ENCODE measurements at places on chromosomes 13 and 19.

- no peak for DNase-seq
These were observed 35.9 kb upstream of the DCT start for GRCh38 chr13:94515374-94515773.

GRCh38 chr19:12400633-12401502 is at the start of gene ZNF799:
ZNF799 (minus strand) TSS chr19:12401271; CDS start chr19:12401070, 201 bp downstream.
- DNase-seq, result peak; percentile 80

- DNase-seq, result no peak
These were observed 4.7 kb upstream of the CYP4F3 start for GRCh38 chr19:15636026-15636425.

DNA sequence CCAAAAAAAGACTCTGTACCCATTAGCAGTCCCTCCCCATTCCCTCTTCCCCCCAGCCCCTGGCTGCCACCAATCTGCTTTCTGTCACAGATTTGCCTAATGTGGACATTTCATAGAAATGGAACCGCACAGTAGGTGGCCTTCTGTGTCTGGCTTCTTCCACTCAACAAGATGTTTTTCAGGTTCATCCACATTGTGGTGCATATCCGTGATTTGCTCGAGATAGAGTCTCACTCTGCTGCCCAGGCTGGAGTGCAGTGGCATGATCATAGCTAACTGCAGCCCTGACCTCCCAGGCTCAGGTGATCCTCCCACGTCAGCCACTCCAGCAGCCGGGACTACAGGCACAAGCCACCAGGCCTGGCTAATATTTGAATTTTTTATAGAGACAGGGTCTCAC is 20.9 kb downstream of the AP2A1 start:
- no peak for DNase-seq

GRCh38 chr13:21663197-21663596 is 7.7 kb upstream of the FGF9 start:
- DNase-seq, result no peak

DNA sequence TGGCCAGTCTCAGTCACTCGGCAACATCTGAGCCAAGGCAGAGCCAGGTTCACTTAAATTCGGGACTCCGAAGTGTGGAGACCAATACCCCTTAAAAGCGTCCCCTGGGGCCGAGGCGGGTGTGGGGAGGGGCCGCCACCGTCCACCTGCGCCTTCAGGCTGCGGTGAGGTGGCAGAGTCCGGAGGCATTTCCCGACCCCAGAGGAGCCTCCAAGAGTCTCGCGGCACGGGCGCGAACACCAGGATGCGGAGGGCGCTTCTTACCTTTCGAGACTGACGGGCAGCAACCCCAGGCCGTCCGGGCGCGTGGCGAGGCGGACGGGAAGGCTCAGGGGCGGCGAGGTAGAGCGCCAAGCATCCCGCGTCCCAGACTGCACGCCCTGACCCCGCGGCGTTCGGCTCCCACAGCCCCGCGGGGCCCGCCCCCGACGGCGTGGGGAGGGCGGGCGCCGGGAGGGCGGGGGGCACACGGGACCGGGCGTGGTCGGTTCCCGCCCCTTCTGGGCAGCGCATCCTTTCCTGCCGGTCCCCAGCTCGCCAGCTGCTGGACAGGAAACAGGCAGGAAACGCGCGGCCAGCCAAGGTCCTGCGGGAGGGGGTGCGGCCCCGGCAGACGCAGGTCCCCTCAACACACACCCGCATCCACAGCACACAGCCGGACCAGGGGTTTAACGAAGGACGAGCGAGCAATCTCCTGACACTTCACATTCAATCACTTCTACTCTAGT is at the start of gene THSD1:
THSD1 (minus strand) TSS at position 406 of the 728 bp plus-strand sequence. CDS start 3,572 bp downstream, outside the sequence.
- DNase-seq, result peak; percentile 2

- DNase-seq, result no peak
These were observed 179.7 kb upstream of the ZNF507 start for GRCh38 chr19:32165750-32166149.

DNA sequence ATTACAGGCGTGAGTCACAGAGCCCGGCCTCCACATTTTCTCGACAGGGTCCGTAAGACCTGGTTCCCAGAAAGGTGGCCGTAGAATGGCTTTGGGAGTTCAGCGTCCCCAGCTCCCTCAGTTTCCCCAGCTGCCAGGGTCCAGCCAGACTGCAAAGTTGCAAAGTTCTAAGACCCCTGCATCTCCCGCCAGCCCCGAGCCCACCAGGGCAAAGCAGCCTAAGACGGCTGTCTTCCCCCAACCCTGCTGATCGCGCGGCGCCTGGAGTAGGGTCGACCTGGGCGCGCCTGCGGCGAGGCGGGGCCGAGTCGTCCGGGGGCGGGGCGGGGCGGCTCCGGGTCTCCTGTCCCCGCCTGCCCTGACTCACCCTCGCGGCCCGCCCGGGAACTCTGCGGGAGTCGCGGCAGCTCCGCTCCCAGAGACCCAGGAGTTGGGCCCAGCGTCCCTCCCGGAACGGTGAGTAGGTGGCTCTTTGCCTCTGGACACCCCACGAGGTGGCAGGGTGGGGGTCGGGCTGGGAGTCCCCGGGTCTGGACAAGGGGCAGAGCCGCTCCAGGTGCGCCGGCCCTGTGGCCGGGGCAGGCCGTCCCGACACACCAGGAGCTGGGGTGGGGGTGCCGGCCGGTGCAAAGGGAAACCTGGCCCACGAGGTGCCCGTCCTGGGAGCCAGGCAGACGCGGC is at the start of gene LRRC8E:
LRRC8E (plus strand) TSS at position 366 of the 681 bp plus-strand sequence. CDS start 7,094 bp downstream, outside the sequence.
- DNase-seq, result no peak

- DNase-seq, result peak; percentile 79
These were observed 149.1 kb downstream of the KLF12 start for GRCh38 chr13:73984949-73985691.

GRCh38 chr19:45283443-45284033 is 32.5 kb downstream of the MARK4 start:
- peak; percentile 9 for DNase-seq

- no peak for DNase-seq
These were observed 147.5 kb upstream of the OBI1 start for GRCh38 chr13:78806457-78806856.

- no peak for DNase-seq
These were observed 26.7 kb upstream of the CACNG8 start for GRCh38 chr19:53936029-53936428.

GRCh38 chr13:63855457-63856118 is 2439.9 kb upstream of the PCDH20 start:
- DNase-seq, result no peak

DNA sequence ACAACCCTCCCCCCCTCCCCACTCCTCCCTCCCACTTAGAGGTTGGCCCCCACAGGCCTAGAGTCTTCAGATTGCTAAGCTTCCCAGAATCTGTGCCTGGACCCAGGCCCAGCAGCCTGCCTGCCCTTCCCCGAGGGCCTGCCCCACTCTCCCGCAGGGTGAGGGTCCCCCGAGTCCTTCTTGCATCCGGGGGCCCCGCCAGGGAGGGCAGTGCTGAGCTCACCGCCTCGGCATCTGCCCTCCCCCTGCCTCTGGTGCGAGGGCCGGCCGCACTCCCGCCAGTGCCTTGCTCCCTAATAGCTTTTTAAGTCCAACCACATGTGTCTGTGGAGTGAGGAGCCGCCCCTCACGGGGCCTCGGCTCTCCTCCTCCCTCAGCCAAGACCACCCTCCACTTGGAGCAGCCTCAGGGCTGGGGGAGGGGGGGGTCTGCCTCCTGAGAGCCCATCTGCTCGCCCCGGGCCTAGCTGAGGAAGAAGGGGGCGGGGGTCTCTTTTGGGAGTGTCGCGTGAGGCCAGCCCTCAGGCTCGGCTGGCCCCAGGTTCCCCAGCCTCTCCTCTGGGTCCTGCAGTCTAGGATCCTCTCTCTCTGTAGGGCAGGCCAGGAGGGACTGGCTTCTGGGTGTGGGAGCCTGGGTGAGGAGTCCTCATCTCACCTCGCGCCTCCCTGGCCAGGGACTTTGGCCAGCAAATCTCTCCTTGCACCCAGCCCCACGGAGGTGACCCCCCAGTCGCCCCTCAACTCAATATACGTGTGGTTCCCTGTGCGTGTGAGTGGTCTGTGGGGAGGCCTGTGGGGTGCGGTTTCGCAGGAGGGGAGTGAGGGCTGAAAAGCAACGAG is 47.2 kb downstream of the LYL1 start:
- no peak for DNase-seq

GRCh38 chr19:41753159-41753558 is 2.2 kb upstream of the CEACAM6 start:
- peak; percentile 63 for DNase-seq

DNA sequence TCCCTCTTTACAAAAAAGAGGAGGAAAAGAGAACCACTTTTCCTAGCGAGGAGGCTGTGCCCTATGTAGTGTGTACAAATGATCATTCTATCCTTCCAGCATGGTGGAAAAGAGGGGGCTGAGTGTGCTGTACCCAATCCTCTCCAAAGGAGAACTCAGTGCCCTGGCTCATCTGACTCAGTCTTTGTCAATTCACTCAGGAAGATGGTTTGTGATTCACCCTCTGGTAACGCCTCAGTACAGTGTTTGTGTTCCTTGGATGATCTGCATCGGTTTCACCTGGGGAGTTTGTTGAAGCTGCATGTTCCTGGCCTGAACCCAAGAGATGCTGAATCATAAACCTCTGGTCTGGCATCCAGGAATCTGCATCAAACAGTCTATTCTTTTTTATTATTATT is 18.3 kb upstream of the ENOX1 start:
- no peak for DNase-seq

DNA sequence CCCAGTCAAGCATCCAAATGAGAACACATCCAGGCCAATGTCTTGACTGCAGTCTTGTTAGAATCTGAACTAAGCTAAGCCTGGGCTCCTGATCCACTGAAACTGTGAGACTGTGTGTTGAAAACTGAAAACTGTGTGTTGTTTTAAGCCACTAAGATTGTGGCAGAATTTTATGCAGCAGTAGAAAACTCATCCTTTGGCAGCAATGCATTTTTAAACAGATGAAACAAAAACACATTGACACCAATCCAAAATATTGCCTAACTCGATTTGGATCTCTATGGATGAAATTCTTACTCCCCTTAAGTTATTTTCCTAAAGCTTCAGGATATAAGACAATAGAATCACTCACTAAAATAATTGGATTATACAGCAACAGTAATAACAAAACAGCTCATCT is 202.3 kb upstream of the KLF12 start:
- DNase-seq, result no peak

DNA sequence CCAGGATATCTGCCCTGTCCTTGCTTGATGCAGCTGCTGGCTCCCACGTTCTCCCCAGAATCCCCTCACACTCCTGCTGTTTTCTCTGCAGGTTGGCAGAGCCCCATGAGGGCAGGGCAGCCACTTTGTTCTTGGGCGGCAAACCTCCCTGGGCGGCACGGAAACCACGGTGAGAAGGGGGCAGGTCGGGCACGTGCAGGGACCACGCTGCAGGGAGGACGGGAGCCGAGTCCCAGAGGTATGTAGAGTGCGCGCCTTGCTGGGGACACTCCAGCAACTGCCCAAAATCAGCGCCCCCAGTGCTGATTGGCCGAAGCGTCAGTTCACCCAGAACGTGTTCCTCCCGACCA is 30.3 kb upstream of the MIER2 start:
- DNase-seq, result no peak

- no peak for DNase-seq
These were observed 11.5 kb downstream of the CIB3 start for GRCh38 chr19:16161840-16162239.

- no peak for DNase-seq
These were observed 455.4 kb downstream of the FGF14 start for GRCh38 chr13:101946401-101946800.

DNA sequence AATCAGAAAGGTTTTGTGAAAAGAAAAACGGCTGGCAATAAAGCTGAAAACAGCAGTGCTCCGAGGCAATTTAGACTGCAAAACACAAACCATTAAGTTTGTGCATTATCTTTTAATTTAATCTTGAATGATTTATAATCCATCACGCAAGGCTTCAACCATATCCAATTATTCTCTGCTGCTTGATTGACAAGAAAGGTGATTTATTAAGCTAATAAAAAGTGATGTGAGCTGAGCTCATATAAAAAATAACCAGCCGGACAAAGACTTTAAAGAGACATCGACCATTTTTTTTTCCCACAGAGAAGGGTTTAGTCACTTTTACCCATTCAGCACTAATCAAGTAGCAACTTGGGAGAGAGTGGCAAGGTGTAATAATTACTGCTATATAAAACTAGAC is 33.6 kb downstream of the TSHZ3 start:
- DNase-seq, result no peak

DNA sequence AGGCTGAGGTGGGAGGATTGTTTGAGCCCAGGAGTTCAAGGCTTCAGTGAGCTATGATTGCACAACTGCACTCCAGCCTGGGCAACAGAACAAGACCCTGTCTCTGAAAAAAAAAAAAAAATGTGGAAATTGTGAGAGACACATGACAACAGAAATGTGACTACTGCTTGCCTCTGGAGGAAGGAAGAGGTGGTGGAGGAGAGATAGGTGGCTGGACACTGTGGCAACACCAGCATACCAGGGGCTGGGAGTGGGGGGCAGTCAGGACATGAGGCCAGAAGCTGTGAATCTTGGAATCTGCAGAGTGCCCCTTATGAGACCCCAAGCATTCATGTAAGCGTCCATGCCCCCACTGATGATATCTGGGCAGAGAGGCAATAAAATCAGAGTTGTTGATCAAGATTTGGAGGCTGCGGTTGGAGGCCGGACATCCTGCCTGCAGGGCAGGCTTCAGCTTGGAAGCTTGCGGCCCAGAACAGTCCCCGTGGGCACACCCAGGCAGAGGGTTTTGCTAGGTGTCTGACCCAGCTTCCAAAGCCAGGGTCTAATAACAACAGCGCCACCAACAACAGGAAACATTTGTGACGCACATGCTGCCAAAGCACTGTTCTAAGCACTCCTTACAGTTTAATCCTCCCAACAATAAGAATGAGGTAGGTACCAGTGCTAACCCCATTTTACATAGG is 16.9 kb downstream of the FAM187B start:
- DNase-seq, result peak; percentile 94

GRCh38 chr19:30563691-30564090 is 191.5 kb downstream of the ZNF536 start:
- no peak for DNase-seq

DNA sequence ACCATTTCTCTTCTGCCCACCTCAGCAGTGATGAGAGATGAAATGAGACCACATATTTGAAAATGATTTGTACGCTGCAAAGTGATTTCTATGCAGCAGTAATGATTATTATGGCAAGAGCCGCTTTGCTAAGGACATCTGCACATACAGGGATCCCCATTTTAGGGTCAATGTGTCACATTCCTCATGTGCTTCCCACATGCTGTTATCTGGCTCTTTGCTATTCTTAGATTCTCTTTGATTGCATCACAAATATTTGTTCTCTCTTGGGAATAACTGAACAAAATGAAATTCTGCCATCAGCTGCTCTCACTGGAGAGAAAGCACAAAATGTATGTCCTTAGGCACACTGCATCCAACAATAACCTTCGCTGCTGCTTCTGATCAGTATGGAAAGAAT is 209.5 kb upstream of the IPO5 start:
- DNase-seq, result no peak

All from CD4-positive, alpha-beta T cell treated with Interferon gamma for 1 hour (primary cell).